Naive B cell (primary cell): ENCODE measurements at places on chromosomes 12 and 14. TPM values are rescaled to one million over a fixed set of nuclear protein-coding genes. Genes with fewer than 3 reads are reported as not detected.

GRCh38 chr12:91109148-91109564 lies 2.1 kb downstream of the LUM start:
- no peaks in the 10 kb centered on the region for H3K27me3 ChIP-seq
- no peaks in the 10 kb centered on the region for H3K4me1 ChIP-seq
- no peaks in the 10 kb centered on the region for H3K36me3 ChIP-seq
- no peak for DNase-seq

DNA sequence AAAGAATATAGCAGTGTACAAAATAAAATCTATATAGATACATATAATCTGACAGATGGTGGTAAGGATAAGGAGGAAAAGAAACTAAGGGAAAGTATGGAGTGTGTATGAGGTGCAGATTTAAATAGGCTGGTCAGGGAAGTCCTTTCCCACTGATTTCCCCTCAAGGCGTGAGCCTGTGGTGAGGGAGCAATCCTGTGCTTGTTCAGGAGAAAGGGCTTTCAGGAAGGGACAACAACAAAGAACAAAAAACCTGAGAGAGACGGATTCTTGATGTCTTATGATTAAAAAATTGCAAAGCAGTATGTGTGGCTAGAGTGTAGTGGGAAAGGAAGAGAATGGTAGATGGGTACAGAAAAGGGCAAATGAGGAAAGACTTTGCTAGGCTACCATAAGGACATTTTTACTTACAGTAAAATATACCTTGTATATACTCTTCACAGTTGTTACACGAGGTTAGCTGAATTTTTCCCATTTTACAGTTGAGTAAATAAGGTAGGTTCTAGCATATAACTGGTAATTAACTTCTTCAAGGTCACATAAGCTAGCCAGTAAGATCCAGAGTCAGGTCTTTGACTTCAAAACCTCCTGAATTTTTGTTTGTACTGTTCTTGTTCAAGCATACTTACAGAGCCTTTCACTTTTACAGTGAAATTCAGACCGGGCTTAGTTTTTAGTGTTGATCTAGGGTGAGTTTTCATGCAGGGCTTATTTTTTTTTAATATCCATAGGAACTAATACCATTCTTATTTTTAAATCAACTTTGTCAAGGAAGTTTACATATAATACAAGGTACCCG lies 15.6 kb downstream of the CNOT2 start:
- no peak overlapping the region for H3K4me3 ChIP-seq
- H3K27me3 ChIP-seq = no peaks in the 10 kb centered on the region
- peaks cover 81% of the 10 kb centered on the region for H3K4me1 ChIP-seq
- H3K27ac ChIP-seq = no peak overlapping the region

DNA sequence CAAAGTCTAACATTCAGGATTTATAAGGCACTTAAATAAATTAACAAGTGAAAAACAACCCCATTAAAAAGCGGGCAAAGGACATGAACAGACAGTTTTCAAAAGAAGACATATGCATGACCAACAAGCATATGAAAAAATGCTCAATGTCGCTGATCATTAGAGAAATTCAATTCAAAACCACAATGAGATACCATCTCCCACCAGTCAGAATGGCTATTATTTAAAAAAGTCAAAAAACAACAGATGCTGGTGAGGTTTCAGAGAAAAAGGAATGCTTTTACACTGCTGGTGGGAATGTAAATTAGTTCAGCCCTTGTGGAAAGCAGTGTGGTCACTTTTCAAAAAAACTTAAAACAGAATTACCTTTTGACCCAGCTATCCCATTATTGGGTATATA lies 60.7 kb upstream of the BDKRB2 start:
- no peak overlapping the region for H3K4me3 ChIP-seq
- no peaks in the 10 kb centered on the region for H3K4me1 ChIP-seq
- no peak overlapping the region for H3K27ac ChIP-seq
- DNase-seq = no peak
- peaks cover 15% of the 10 kb centered on the region for H3K36me3 ChIP-seq

GRCh38 chr12:108560752-108561719 lies at the start of gene SART3:
Gene SART3 (minus strand): TSS chr12:108561173. CDS start chr12:108561154, 19 bp downstream.
- peak; percentile 84 for DNase-seq
- H3K4me3 ChIP-seq = peak within 1 kb of the TSS; percentile 100
- peaks cover 8% of the 10 kb centered on the region for H3K36me3 ChIP-seq
- H3K4me1 ChIP-seq = peaks cover 44% of the 10 kb centered on the region

DNA sequence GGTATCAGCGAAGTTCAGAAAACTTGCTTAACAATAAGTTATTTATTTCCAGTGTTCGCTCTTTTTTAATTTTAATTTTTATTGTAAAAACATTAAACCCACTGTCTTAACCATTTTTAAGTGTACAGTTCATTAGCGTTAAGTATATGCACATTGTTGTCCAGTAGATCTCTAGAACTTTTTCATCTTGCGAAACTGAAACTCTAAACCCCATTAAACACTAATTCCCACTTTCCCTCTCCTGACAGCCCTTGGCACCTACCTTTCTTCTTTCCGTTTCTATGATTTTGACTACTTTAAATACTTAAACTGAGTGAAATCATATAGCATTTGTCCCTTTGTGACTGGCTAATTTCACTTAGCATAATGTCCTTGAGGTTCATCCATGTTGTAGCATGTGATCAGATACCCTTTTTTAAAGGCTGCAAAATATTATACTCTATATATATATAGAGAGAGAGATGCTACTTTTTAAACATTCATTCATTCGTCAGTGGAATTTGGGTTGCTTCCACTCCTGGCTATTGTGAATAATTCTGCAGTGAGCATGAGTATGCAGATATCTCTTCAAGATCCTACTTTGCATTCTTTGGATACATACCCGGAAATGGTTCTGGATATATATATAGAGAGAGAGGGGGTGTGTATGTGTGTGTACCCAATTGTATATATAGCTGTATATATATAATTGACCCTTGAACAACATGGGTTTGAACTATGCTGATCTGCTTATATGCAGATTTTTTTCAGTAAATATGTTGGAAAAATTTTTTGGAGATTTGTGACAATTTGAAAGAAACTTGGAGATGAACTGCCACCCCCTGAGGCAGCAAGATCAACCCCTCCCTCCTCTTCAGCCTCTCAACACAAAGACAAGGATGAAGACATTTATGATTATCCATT lies 74.7 kb upstream of the EVL start:
- no peak overlapping the region for H3K4me3 ChIP-seq
- no peak overlapping the region for H3K27ac ChIP-seq
- H3K36me3 ChIP-seq = no peaks in the 10 kb centered on the region
- no peak for DNase-seq

DNA sequence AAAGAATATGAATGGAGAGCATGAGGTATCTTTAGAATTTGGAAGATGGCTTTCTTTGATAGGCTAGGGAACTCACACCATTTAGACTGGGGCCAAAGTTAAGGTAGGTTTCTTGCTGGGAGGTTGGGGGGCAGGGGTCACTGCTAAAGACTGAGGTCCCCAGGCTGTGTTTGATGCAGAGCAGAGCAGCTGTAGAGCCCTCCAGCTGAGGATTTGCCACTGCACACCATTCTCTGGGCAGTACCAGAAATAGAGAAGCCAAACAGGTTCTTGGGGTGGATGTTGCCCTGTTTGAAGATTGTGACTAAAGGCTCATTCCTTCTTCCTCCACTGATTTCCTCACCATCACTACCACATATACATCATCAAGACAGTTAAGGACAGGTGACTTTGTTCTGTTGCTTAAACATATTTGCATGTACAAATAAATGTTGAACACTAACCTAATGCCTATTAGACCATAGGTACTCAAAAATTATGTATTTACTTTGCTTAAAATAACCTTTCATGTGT lies 7.9 kb downstream of the NTF3 start:
- no peak overlapping the region for H3K27ac ChIP-seq
- H3K4me1 ChIP-seq = peaks cover 17% of the 10 kb centered on the region
- peaks cover 15% of the 10 kb centered on the region for H3K27me3 ChIP-seq
- H3K36me3 ChIP-seq = no peaks in the 10 kb centered on the region

- peaks cover 36% of the 10 kb centered on the region for H3K4me1 ChIP-seq
- no peaks in the 10 kb centered on the region for H3K27me3 ChIP-seq
- DNase-seq = peak; percentile 15
- no peaks in the 10 kb centered on the region for H3K36me3 ChIP-seq
Measured at GRCh38 chr14:77541905-77542304, 43.3 kb upstream of the ISM2 start.

DNA sequence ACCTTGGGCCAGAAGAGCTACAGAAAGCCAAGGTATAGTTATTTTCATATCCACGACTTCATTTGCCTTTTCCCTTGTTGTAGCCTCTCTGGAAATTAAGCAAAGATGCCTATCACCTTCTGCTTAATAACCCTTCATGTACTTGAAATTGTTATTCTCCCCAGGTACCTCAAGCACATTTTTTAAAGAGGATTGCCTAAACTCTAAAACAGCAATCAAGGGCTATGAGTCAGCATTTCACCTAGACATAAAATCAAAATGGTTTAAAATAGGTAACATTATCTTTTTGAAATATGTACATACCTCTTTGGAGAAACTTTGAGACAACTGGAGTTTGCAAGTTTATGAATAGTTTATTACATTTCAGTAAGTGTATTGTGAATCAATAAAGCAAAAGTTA lies 11.6 kb downstream of the DTD2 start:
- H3K27ac ChIP-seq = no peak overlapping the region
- H3K36me3 ChIP-seq = peaks cover 14% of the 10 kb centered on the region
- H3K4me1 ChIP-seq = no peaks in the 10 kb centered on the region
- DNase-seq = no peak
- no peak overlapping the region for H3K4me3 ChIP-seq
- H3K27me3 ChIP-seq = no peaks in the 10 kb centered on the region

DNA sequence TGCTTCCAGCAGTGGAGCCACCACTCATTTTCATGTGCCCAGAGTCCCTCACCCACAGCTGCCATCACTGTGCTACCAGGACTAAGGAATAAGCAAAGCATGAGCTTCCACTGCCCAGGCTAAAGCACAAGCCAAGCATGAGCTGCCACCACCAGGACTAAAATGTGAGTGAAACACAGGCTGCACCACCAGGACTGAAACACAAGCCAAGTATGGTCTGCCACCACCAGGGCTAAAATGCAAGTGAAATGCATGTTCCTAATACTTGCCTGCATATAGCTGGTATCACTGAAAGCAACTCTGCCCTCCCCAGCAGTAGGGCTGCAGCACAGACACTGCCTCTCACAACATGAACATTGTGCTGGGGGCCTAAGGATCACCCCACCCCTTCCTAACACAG lies 30.0 kb downstream of the CEP83 start:
- no peak for DNase-seq
- peaks cover 17% of the 10 kb centered on the region for H3K36me3 ChIP-seq
- H3K27me3 ChIP-seq = no peaks in the 10 kb centered on the region
- H3K27ac ChIP-seq = peak overlapping the region; percentile 78
- no peaks in the 10 kb centered on the region for H3K4me1 ChIP-seq

GRCh38 chr12:123058980-123059379 lies 78.5 kb downstream of the ARL6IP4 start:
- DNase-seq = no peak
- H3K27ac ChIP-seq = peak overlapping the region; percentile 34
- no peaks in the 10 kb centered on the region for H3K36me3 ChIP-seq
- no peaks in the 10 kb centered on the region for H3K27me3 ChIP-seq

DNA sequence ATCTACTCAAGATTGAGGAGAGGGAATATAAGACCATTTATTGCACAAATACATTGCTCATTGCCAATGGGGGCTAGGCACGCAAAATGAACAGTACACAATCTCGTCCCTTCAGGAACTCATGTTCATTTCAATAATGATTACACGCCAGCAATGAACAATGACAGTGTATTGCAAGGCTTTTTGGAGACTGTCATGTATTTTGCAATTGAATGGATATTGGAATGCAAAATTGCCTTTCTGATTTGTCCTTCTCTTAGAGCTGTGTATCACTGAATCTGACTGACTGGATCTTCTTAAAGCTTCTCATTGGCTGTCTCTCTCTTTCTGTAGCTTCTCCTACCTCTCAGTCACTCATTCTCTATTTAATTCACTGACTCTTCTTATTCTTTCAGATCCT lies 400.2 kb upstream of the DCN start:
- H3K4me1 ChIP-seq = peaks cover under 1% of the 10 kb centered on the region
- H3K4me3 ChIP-seq = no peak overlapping the region
- H3K36me3 ChIP-seq = no peaks in the 10 kb centered on the region
- H3K27ac ChIP-seq = peak overlapping the region; percentile 63

- no peak overlapping the region for H3K27ac ChIP-seq
- peaks cover 33% of the 10 kb centered on the region for H3K4me1 ChIP-seq
- no peak for DNase-seq
- H3K27me3 ChIP-seq = no peaks in the 10 kb centered on the region
- peaks cover 17% of the 10 kb centered on the region for H3K36me3 ChIP-seq
Measured at GRCh38 chr14:100096656-100097055, 31.4 kb downstream of the EVL start.

DNA sequence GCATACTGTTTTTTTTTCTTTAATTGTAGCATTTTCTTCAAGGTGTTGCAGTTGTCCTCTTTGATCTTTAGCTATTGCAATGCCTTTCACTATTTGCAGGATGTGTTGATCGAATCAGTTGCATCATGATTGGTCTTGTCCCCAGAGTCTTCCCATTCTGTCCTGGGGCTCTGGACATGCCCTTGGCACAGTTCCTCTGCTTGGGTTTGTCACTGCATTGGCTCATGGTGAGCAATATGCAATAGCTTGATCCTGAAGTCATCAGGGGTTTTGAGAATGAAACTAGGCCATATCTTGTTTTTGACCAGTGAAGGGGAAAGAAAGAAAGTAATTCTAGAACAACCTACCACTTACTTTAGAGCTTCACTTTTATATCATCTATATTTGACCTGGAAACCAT lies 281.5 kb downstream of the TMEM117 start:
- H3K4me3 ChIP-seq = no peak overlapping the region
- H3K27me3 ChIP-seq = no peaks in the 10 kb centered on the region
- H3K4me1 ChIP-seq = no peaks in the 10 kb centered on the region
- DNase-seq = no peak
- peaks cover 8% of the 10 kb centered on the region for H3K36me3 ChIP-seq

GRCh38 chr12:24701343-24701742 lies 247.6 kb downstream of the BCAT1 start:
- no peaks in the 10 kb centered on the region for H3K36me3 ChIP-seq
- no peak for DNase-seq
- no peaks in the 10 kb centered on the region for H3K27me3 ChIP-seq
- H3K27ac ChIP-seq = no peak overlapping the region
- H3K4me1 ChIP-seq = peaks cover 21% of the 10 kb centered on the region

GRCh38 chr12:127507341-127507740 lies 759.6 kb upstream of the TMEM132C start:
- H3K27me3 ChIP-seq = no peaks in the 10 kb centered on the region
- no peaks in the 10 kb centered on the region for H3K4me1 ChIP-seq
- H3K36me3 ChIP-seq = no peaks in the 10 kb centered on the region
- H3K4me3 ChIP-seq = no peak overlapping the region
- no peak for DNase-seq
- no peak overlapping the region for H3K27ac ChIP-seq

DNA sequence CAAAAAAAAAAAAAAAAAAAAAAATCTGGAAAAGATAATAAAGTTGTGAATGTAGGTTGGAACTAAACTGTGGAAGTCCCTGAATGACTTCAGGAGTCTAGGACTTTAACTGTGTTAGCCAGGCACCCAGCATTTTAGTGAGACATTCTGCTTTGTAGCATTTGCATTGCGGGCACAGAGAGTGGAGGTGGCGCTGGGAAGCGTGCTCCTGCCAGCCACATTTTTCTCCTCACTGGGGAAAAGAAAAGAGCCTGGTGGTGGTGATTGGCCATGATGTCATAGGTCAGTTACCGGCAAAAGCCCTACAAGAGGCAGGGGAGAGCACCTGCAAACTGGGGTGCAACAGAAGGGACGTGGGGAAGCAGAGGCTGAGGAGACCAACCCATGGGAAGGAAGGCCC lies 9.7 kb upstream of the GAPDH start:
- peaks cover 16% of the 10 kb centered on the region for H3K36me3 ChIP-seq
- no peaks in the 10 kb centered on the region for H3K27me3 ChIP-seq
- DNase-seq = no peak
- H3K4me1 ChIP-seq = no peaks in the 10 kb centered on the region

The C12orf54 gene
- polyA plus RNA-seq = not detected

The DNAJC22 gene
- polyA plus RNA-seq = not detected

The SLC25A47 gene
- not detected for polyA plus RNA-seq

The LTB4R gene
- polyA plus RNA-seq = 2.0 TPM

The ZFYVE21 gene
- 6.9 TPM for polyA plus RNA-seq

The KLRC3 gene
- polyA plus RNA-seq = not detected

The ETFBKMT gene
- polyA plus RNA-seq = 0.94 TPM

The SPIC gene
- not detected for polyA plus RNA-seq
